ENCODE measurements at places on chromosomes 3 and 15. TPM values are rescaled to one million over a fixed set of nuclear protein-coding genes. Genes with fewer than 3 reads are reported as not detected.

Gene SEMA6D
- not detected for total RNA-seq

DNA sequence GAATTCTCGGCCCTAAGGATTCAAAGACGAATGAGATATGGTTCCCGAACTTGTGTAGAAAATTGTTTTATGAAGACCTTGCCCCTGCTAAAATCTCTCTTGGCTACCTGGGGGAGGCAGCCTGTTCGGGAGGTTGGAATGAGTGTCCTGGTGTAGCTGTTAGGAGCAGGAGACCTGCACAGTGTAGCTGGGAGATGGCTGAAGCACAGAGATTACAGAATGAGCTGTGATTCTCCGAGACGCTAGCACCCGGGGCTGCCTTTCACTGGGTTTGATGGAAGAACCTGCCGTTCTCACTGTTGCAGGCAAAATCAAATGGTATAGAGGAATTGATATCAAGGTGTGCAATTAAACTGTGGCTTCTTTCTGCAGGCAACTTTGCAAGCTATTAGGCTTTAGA, 68.0 kb downstream of the TRAK1 start:
- DNase-seq = no peak

GRCh38 chr15:22855791-22856190, 17.3 kb downstream of the NIPA2 start:
- no peak for DNase-seq

DNA sequence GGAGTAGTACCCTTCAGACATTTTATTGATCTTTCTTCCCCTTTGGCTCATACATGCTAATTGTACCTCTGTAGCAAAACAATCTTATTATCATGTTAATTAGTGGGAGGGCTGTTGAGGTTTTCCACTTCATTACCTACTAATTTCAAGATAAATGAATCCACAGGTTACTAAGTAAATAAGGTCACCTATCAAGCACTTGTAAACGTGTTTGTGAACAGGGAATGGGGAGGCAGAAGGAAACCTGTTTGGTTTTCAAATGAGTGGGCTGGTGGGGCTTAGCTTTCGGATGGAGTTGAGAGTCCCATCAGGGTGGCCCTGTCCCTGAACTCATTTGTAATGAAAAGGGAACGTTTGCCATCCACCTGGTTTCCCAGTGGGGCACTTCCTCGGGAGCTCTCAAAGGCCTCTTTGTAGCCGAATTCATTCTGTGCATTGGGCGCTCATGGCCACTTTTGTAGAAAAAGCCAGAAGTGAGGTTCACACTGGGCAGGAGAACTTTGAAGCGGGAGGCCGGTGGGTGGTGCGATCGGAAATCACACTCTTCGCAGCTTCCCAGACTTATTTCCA, 419.8 kb upstream of the NR2F2 start:
- DNase-seq = no peak

Gene RASL12
- total RNA-seq = not detected

DNA sequence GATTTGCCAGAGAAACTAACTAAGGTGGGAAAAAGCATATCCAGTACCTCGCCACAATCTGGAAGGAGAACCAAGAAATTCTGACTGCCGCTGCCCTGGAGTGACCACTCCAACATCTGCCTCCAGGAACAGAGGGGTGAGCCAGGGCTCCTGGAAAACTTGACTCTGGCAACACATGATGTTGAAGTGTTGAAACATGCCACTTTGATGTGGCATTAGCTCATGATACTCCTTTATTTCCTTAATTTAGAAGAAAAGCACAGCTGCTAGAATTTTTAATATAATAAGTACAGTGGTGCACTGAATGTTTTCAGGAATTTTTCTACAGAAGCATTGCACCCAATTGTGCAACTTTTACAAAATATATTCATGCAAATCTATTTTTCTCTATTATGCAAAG, 109.9 kb upstream of the BCL6 start:
- DNase-seq = no peak

Gene LEKR1
- 1.3 TPM for total RNA-seq
